ENCODE measurements at places on chromosomes 5 and 9. TPM values are rescaled to one million over a fixed set of nuclear protein-coding genes. Genes with fewer than 3 reads are reported as not detected.

GRCh38 chr5:17336054-17336453, 118.6 kb downstream of the BASP1 start:
- DNase-seq = no peak
- no peaks in the 10 kb centered on the region for H3K36me3 ChIP-seq
- no peak overlapping the region for H3K4me3 ChIP-seq
- H3K27me3 ChIP-seq = no peaks in the 10 kb centered on the region

Gene CDH6
- total RNA-seq = not detected

GRCh38 chr5:147555176-147555575, 45.3 kb upstream of the DPYSL3 start:
- no peaks in the 10 kb centered on the region for H3K4me1 ChIP-seq
- no peaks in the 10 kb centered on the region for H3K36me3 ChIP-seq
- H3K27ac ChIP-seq = no peak overlapping the region
- DNase-seq = no peak
- H3K4me3 ChIP-seq = no peak overlapping the region

Gene PCDHA4
- total RNA-seq = not detected

DNA sequence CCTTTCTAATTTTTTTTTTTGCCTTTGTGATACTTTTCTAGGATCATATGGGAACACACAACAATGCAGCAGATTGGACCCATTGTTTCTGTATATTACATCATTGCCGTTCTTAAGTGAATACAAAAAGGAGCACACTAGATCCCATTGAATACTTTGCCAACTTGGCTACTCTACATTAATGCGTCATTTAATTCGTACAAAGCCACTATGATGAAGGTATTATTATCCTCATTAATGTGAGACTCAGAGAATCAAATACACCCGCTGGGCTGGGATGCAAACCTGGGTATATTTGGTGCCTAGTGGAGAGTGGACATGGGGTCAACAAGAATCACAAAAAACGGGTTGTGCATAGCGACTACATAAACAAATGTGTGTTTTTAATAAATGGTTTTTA, 31.9 kb downstream of the OR2K2 start:
- H3K36me3 ChIP-seq = no peaks in the 10 kb centered on the region
- H3K27ac ChIP-seq = no peak overlapping the region
- H3K4me1 ChIP-seq = no peaks in the 10 kb centered on the region
- no peak for DNase-seq
- H3K27me3 ChIP-seq = peaks cover 11% of the 10 kb centered on the region

Gene SEPTIN8
- 21.6 TPM for total RNA-seq
